ENCODE measurements at places on chromosomes 16 and 17.

GRCh38 chr17:48724251-48725003, 1.4 kb downstream of the PRAC2 start:
- peak; percentile 73 for DNase-seq

DNA sequence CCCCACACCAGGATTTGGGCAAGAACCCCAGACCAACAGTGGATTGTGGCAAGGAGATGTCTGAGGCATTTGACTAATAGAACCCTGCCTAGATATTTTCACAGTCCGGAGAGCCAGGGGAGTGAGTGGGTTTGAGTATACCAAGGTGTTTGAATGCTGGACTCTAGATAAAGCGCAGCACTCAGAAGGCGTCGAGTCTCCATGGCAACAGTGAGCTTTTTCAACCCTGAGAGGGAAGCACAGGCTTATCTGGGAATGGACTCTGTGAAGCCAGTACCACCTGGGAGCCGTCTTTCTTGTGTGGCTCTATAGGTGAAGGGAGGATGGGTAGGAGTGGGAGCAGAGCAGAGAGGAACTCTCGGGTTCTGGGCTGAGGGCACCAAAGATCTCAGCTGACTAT, 147.0 kb downstream of the SHISA6 start:
- DNase-seq, result no peak

DNA sequence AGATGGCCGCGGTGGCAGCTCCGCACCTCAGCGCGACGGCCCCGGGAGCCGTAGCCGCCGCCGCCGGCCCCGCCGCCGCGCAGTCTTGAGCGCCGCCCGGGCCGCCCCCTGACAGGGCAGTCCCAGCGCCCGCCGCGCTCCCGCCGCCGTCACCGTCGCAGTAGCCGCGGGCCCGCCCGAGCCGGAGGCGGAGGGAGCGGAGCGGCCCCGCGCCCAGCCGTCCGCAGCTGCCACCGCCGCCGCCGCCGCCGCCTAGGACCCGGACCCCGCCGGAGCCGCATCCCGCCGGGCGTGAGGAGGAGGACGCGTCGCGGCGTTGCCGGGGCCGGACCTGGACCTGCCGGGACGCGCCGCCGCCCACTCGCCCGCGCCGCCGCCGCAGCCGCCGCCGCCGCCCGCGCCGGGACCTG, 218 bp downstream of the TNRC6C start:
- DNase-seq, result no peak

- no peak for DNase-seq
These were observed 1.2 kb upstream of the SOST start for GRCh38 chr17:43759836-43760235.

DNA sequence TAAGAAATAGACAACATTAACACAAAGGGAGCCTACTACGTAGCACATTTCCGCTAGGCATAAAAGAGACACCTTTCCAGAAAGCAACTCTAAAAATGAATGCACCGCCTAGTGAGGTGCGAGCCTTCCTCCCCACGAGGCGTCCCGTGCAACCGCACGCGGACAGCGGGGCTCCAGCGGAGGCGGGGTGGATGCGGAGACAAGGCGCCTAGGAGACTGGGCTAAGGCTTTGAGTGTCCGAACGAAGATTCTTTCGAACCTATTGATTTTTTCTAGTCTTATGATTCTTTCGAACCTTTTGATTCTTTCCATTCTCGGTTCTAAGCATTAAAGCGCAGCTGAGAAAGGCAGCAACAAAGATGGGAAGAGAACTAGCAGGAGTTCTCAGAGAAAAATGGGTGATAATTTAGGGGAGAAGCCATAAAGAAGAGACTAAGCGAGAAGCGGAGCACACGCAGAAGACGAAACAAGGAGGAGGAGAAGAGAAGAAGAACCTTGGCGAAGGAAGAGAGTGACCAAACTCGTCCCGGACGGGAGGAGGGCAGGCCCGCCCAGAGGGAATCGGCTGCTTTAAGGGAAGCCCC, 394 bp upstream of the CPD start:
- DNase-seq, result no peak

DNA sequence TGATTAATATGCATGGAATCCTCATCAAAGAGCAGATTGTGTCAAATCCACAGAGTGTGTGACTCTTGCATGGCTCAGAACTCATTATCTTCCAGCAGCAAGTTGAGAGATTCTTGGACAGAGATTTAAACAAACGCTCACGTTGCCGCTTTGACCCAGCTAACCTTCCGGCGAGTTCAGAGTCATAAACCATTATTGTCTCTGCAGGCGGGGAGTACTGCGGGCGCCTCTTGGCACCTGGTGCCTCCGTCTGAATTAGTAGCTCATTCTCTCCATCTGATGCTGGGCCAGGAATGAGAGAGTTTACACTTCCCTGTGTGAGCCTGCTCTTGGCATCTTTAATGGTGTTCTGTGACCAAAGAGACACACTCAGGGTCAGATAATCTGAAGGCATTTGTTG, 138.6 kb upstream of the WSCD1 start:
- DNase-seq, result no peak

DNA sequence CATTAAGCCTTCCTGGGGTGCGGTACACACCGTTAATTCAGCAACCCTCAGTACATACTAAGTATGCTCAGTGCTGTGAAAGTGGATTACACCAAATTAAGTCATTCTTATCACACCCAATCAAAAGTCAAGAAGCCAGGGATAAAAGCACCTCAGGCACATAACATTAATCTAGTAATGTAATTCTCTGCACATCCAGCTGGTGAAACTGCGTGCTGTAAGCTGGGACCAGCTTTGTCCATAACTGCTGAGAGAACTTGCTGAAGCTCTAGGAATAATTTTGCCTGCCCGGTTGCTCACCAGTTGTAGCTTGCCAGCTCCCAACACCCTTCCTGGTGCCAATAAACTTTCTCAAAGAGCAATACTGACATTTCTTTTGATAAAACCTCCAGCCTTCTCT, 44.9 kb downstream of the SLC47A1 start:
- DNase-seq, result peak; percentile 51

- DNase-seq, result no peak
These were observed 31.5 kb downstream of the ZFHX3 start for GRCh38 chr16:73016488-73016830.

GRCh38 chr16:55832425-55832772, 497 bp downstream of the CES1 start:
- DNase-seq, result no peak

GRCh38 chr17:10875984-10876555, 38.2 kb upstream of the PIRT start:
- peak; percentile 32 for DNase-seq

DNA sequence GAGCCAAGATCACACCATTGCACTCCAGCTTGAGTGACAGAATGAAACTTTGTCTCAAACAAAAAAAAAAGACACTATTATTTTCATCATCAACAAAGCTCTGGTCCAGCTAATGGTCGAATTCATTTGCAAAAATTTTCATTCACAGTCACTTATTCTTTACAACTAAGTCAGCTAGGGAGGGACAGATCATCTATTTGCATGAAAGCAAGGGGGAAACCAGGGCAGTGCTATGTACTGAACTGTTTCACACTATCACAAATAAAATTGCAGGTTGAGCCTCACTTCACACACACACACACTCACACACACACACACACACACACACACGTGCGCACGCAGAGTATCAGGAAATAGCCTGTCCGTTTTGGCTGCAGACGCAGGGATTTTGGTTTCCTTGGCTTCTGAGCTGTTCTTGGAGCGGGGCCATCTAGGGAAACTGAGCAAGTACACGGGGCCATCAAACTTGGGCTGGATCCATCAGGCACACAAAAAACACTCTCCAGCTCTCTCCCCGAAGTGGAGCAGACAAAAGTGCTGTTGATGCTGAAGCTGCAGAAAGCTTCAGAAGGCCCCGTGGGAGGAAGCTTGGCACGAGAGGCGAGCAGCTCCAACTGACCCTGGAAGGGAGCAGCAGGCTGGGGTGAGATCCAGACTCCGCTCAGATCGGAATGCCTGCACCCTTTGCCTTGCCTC, 44.3 kb upstream of the HELZ start:
- DNase-seq, result no peak

- no peak for DNase-seq
These were observed 5.3 kb upstream of the EPN3 start for GRCh38 chr17:50527155-50527762.

DNA sequence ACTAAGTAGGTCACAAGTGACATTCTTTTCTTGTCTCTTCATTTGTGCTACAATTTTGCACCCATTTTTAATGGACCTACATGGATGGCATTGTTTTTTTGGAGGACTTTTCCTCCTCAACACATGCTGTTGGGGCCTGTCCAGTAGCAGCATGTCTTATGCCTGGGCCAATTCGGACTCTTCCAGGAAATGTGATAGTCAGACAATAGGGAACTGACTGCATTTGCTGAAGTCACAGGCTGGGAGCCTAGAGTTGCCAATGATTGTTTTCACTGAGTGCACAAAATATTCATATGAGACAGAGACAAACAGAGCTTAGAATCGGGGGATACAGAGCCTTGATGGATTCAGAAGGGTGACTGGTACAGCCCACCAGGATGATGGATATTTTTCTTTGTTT, 867.3 kb upstream of the GOT2 start:
- DNase-seq, result no peak

DNA sequence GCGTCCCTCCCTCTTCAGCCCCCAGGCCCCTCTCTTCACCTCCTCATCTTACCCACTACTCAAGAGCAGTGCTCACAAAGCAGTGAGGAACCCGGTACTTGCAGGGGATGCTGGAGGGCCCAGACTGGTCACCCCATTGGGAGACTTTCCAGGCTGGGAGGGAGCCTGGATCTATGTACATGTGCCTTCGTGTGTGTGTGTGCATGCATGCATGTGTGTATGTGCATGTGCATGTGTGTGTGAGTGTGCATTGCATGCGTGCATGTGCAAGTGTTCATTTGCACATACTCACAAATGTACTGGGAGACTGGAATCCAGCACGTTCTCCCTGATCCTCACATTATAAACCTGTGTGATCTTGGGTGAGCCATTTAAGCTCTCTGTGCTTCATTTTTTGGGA, 696.0 kb upstream of the EEF2KMT start:
- no peak for DNase-seq

DNA sequence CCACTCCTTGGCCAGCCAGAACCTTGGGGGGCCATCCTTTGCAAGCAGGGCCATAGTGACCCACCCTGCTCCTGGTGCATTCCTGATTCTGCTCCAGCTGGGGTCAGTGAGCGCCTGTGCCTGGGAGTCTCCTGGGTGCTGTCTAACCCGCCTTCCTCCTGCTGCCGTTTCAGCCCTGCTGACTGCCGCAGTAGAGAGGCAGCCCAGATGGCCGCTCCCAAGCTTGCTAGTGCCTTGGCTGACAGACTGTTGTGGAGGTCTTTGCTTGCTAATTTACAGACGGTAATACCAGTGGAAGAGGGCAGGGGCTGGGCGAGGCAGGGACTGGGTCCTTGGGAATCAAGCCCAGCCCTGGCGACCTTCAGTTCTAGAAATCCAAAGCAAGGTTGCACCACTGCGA, 99.6 kb downstream of the SOCS1 start:
- DNase-seq, result no peak

DNA sequence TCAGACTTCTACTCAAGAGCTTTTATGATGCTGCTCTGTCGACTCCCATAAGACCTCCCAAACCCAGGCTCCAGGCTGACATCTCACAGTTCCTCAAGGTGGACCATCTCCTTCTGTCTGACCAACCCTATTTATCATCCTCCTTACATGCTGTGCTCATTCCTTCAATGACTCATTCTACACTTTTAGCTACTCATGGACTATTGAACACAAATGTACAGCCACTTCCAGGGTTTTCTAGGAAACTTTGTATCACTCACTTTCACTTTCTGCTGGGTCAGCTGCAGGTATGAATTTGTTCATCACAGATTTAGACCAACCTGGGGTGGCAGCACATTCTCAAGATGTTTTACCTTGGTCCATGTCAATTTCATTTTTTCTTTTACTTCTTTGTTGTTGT, 162.4 kb upstream of the FAM20A start:
- no peak for DNase-seq

DNA sequence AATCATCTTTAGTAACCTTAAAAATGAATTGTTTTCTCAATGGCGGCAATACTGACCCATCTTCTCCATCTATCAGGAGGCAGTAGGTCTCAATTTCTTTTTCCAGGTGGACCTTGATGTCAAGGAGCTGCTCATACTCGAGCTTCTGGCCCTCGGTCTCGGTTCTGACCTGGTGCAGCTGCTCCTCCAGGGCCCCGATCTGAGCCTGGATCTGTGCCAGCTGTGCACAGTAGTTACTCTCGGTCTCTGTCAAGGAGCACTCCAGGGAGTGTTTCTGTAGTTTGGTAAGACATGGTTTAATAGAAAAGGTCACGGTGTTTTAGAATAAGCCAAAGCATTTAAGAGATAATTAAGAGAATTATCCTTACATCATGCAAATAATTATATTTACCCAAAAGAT, 4.9 kb downstream of the KRT27 start:
- no peak for DNase-seq

DNA sequence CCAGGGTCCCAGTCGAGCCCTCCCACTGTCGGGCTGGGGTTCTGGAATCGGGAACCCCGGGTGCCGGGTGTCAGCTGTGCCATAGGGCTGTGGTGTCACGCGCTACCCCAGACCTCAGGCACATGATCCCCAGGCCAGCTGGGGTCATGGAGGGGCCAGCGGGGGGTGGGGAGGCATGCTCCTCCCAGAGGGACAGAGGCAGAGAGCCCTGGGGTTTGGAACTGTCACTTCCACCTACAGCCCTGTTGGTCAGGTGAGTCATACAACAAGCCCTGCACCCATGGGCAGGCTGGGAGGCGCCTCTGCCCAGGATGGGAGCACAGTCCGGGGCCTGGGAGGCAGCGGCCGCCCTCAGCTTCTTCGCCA, 63.0 kb downstream of the BAIAP2 start:
- DNase-seq, result peak; percentile 95

GRCh38 chr17:45929344-45929743, 35.0 kb downstream of the MAPT start:
- DNase-seq, result no peak

DNA sequence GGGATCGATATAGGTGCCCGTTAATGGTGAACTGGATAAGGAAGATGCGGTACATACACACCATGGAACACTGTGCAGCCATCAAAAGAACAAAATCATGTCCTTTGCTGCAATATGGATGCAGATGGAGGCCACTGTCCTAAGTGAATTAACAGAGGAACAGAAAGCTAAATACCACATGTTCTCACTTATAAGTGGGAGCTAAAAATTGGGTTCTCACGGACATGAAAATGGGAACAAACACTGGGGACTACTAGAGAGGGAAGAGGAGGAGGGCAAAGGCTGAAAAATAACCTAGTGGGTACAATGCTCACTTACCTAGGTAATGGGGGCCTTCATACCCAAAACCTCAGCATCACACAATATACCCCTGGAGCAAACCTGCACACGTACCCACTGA, 302.6 kb downstream of the XYLT1 start:
- DNase-seq, result no peak

DNA sequence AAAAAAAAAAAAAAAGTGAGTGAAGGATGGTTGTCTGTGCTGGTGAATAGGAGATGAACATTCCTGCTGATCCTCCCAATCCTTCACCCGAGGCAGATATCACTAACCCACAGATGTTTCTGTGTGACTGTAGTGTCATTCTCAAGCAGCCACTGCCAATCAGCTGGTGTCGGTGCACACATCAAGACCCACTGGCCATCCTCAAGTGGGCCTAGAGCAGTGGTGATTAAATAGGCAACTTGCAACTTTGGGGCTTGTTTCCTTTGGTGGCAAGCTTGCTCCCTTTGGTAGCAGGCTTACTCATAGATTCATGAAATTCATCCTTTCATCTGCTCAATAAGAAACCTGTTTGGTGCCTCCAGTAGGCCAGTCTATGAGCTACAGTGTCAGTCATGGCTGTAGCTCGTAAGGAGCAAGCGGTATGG, 51.1 kb upstream of the LGALS9 start:
- no peak for DNase-seq
